ENCODE measurements at places on chromosomes 7 and 10.

DNA sequence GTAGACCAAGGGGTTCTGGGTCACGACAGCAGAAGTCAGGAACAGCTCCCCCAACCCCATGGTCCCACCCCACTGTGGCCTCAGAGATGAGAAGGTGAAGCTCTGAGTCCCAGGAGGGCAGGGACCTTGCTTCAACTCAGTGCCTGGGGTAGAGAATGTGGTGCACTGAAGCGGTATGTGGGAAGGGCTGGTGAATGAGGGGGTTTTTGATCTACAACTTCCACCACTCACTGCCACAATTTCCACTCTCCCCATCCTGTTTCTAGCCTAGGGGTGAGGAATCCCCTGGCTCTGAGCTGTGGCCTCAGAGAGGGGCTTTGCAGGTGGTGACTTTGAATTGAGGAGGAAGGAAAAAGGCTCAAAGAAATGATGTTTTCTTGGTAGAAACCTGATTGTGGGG lies 44.9 kb upstream of the TOMM7 start:
- no peak for DNase-seq

- no peak for DNase-seq
Measured at GRCh38 chr7:97015279-97015678, 9.4 kb downstream of the DLX5 start.

DNA sequence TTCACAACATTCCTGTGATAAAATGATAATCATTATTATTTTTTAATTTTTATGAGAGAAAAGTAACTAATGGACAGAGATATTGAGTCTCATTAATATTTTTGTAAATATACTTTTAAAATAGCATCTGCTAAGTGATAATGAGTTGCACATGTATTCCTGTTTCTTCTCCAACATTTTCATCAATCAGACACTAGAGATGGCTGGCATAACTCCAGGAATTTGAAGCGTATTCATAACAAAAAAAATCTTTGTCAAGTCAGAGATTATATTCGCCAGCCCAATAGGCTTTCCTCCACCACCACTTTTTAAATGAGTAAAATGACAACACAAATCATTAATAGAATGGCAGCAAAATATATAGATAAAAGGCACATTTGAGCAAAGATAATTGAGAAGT lies 524.0 kb upstream of the KCND2 start:
- no peak for DNase-seq

DNA sequence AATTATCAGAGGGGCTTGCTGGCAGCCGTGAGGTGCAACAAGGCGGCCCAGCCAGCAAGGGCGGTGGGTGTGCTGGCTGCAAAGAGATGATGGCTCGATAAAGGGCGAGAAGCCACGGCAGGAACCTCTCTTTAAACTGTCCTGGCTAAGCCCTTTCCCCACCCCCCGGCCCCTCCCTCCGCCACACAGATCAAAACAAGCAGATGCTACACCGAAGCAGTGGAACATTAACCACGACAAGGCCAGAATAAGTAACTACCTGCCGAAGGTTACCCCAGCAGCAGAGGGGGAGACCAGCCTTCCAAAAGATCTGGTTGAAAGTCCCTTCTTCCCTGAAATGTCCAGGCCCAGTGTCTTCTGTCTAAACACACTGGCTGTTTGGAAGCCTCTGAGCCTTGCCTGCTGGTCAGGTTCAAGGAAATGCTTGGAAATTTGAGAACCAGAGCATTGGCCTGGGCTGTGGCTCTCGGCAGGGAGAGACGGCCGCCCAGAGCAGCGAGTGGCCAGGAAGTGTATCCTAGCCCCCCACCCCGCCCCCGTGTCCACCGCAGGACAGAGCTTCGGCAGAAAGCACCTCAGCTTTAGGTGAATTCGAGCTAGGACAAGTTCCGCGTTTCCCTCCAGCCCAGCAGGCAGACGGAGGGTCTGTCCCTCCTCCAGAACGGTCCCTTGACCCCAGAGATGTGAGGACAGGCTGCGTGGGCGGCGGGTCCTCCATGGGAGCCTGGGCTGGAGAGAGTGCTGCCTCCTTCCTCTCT lies 2.1 kb downstream of the FAM20C start:
- DNase-seq: no peak

Data from neural crest cell (in vitro differentiated cells).